Renal cortical epithelial cell (primary cell): ENCODE measurements at places on chromosomes 7 and 10.
A peak's percentile ranks its signal among the peaks of the same experiment; 100 is the strongest.

GRCh38 chr7:2604608-2605174 is 27.1 kb upstream of the TTYH3 start:
- no peak for DNase-seq

GRCh38 chr7:91609525-91609924 is 271.0 kb downstream of the MTERF1 start:
- no peak for DNase-seq

DNA sequence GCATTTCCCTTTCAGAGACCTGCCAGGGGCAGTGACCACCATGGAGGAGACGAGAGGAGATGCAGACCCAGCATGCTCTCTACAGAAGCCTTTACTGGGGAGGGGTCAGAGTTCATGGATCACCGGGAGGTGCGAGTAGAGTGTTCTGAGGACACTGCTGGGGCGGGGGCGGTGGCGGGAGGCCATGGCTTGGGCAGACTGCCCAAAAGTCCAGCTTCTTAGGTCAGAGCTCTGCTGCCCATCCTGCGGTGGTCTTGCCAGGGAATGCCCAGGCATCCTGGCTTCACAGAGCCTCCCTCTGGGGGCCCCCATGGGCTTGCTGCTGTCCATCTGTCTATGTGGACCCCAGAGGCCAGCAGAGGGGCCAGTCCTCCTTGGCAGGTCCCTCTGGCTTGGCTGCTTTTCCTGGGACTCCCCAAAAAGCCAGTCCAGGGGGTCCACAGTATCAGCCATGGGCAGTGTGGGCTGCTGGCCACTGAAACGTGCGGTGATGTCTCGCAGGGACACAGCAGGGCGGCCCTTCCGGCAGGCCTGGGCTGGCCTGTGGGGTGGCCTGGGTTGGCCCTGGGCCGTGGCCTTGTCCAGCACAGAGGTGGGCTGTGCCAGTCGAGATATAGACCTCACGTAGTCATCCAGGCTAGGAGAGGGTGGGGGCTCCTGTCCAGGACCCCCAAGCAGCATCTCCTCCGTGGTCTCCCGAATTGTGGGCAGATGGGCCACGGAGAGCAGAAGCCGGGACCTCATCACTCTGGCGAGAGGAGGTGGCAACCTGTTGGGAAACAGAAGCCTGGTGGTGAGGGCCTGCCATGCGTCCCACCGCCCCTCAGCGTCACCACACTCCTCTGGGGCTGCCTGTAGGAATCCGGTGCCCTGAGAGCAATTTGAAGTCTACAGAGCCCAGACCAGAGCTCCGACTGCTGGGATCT is 1.1 kb downstream of the DEPP1 start:
- DNase-seq, result no peak

DNA sequence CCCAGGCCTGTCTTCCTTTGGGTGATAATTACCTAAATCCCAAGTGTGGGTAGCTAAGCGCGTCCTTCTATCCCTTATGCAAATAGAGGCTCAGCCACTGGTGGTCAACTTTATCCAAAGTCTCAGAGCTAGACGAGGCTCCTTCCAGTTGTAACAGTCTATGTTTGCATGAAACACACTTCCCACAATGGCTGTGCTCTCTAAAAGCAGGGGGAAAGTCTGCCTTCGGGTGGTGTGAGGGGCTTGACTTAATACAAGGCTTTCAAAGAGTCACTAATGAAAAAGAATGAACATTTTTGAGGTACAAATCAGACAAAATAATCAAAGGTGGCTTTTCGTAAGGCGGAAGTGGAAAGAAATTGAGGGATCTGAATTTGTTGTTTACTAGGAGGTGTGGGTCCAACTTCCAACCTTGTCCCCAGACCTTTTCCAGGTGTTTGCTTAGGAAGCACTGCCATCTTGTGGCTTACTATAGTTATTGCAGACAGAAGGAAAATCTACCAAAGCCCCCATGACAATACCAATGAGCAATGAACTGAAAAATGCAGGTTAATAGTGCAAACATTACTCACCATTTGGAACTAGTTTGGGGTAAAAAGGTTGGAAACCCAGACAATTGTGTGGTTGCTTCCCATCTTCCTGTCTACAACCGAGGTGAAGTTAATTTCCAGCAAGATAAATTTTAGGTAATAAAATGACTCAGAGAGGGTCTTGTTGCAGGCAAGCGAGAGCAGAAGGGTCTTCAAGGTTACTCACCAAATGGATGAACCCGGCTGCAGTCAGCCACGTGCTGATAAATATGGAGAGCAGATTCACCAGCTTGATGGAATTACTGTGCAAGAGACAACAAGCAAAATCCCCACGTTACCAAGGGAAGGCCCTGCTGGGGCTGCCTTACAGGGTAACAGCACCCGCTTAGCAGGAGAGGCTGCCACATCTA is 525.7 kb downstream of the KCNMA1 start:
- peak; percentile 86 for DNase-seq

GRCh38 chr10:119550827-119551226 is 8.3 kb upstream of the RGS10 start:
- DNase-seq, result no peak

- DNase-seq, result no peak
Observed at GRCh38 chr7:98178321-98178720, 32.9 kb upstream of the BHLHA15 start.

GRCh38 chr7:2759736-2760097 is 71.7 kb downstream of the AMZ1 start:
- no peak for DNase-seq

DNA sequence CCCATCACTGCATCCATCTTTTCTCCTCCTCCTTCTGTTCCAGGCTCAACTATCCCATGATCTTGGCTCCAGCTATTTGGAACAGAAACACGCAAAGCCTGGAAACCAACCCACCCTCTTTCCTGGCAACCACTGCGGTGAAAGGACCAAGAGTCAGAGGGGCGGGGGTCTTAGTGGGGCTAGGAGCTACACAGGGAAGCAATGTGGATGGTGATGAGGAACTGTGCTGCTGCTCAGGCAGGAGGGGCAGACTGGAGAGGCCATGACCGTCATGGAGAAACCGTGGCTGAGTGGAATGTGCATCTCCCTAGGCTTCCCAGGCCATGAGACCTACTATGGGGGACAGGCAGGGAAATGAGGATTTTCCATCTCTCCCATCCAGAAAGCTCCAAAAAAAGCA is 25.6 kb downstream of the PLAC9 start:
- DNase-seq, result no peak

DNA sequence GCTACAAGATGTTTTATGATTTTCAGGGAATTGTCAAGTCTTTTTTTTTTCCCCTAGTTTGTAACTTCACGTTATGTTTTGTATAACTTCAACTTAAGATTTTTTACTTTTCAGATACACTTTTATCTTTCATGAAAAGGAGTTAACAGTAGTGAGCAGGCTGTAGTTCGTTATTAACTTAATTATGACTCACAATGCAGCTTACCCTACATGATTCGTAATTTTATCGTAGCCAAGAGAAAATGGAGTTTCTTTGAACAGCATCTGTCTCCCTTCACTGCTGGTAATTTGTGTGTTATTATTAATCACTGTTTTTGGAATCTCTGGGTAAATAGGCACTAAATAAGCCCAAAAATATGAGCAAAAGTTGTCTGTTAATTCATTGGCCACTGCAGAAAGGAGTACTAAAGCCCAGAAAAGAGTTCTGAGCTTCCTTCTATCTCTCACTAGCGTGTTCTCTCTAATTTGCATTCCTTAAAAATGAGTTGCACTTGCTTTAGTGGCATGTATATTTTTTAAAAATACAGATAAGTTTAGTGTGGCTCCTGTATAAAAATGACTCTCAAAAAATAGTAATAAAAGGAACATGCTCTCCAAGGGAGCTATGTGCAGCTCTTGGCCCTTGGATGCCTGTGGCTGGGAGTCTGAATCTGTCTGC is 36.1 kb downstream of the RALA start:
- peak; percentile 40 for DNase-seq

GRCh38 chr10:18501198-18501597 is 150.2 kb downstream of the NSUN6 start:
- peak; percentile 45 for DNase-seq

- no peak for DNase-seq
Observed at GRCh38 chr7:80767654-80768053, 129.2 kb downstream of the CD36 start.

DNA sequence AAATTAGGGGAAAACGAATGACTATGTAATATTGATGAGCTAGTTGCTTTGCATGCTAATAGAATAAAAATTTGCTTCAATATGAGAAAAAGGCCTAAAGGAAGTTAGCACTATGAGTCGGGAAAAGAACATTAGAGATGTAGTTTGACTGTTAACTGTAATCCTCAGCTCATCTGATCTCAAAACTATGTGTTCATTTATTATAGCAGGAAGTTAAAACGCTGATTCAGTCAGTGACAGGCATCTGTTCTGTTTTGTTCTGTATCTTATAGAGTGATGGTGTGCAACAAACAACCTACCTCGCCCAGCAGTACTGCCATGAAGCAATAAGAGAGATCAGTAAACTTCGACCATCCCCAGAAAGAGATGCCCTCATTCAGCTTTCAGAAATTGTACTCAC is 48.6 kb downstream of the PDSS1 start:
- no peak for DNase-seq

GRCh38 chr10:21694631-21695030 is 160.6 kb downstream of the MLLT10 start:
- no peak for DNase-seq

- DNase-seq, result peak; percentile 93
Observed at GRCh38 chr10:76086761-76087639, 655.6 kb downstream of the LRMDA start.

DNA sequence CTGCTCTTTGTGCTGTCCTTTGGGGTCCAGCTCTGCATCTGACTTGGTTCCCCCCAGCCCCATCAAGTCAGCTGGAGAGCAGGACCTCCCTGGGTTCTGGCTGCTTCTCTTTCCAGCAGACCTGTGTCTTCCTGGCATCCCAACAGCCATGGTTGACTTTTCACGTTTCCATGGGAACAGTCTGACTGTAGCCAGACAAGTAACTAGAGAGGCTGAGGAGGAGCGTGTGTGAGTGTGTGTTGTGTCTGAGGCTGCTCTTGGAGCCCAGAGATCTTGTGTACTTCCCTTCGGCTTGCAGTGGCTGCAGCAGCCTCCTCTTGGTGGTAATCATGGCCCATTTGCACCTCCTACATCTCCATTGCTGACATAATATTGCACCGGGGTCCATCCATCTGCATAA is 332.0 kb downstream of the RPS24 start:
- DNase-seq, result no peak

DNA sequence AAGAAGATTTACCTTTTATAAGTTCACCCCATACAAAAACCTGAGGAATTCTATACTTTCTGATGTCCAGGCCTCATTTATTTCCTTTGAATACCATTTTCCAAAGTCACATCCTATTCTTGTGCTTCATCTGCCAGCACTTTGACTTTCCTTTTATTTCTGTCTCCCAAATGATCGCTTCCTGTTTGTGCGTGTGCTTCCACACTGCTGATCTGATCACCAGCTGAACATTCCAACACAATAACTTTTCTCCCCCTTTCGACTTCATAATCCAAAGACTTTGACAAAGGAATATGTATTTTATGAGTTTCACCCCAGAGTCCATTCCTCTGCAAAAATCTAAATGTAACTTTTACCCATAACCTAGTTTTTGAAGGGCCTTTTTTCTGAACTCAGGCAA is 3.1 kb downstream of the ELAPOR2 start:
- no peak for DNase-seq

- DNase-seq, result no peak
Observed at GRCh38 chr7:909358-910329, 33.3 kb downstream of the GET4 start.

- DNase-seq, result no peak
Observed at GRCh38 chr7:132705146-132705545, 128.9 kb upstream of the PLXNA4 start.

DNA sequence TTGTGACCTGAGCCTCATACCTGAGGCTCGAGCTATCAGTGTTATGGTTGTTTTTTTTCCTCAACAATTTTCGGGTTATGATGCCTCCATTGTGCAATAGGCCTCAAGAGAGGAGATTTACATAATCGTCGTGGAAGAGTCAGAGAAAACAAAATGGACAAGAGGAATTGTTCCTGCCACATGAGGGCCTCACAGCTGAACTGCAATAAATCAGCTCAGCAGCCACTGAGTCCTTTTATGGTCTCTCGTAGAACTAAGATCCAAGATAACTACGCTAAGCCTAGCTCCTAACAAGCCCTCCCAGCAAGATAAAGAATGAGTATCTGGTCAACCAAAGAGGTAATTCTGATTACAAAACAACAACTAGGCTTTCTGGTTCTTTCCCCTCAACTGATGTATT is 336.8 kb downstream of the WDR11 start:
- peak; percentile 35 for DNase-seq

DNA sequence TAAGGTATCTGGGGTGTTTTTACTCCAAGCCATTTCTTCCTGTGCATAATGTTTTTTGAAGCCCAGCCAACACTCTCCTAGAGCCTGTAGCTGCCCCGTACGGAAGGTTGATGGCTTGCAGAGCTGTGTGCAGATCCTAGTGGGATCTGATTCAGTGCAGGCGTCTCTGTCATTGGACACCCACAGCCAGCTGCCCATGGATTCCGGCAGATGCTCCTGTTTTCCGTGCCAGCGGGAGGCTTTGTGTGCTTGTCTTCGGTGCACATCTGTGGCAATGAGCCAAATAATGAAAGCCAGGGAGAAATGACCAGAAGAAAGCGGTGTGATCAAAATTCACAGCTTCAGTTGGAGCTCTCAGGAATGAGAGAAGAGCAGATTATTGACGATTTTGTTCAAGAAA is 426.4 kb downstream of the TYW1 start:
- no peak for DNase-seq

GRCh38 chr7:47252675-47253074 is 329.2 kb downstream of the TNS3 start:
- no peak for DNase-seq

DNA sequence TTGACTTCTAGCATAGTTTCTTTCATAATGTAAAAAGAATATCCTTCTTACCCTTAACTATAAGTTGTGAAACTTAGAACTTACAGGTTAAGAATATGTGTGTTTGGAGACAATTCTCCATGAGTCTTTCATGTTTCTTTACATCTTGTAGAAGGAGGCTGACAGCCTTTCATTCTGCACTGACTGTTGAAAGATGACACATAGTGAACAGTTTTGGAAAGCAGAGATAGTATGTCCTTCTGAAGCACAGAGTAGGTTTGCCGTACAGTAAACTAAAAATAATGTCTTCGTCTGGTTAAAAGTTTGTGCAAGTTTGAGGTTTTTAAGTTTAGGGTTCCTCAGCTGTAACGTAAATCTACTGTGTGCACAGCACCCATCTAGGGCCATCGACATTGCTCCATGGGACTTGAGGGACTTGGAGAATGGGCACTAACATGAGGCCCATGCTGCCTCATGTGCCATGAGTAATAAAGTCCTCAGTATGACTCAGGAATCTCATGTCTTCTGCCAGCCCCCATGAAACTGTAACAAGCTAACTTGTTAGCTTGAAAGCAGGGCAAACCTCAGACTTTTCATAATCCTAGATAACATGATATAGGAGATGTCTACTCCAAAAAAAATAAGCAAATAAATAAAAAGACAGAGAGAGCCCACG is 24.5 kb upstream of the ELAPOR2 start:
- no peak for DNase-seq

DNA sequence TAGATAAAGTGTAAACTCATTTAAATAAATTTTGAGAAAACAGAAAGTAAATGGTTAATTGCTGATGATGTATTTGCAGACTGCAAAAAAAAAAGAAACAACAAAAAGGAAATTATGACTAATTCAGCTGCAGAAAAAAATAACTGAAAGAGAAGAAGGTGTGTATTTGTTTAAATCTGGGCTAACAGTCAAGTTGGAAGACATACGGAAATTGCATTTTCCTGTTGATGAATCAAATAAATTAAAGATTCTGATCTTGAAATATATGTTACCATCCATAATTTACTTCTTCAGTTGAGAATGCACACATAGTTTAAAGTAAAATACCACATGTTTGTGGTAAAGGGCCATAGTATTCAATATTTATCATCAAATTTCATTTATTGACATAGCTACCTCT is 19.3 kb upstream of the ING3 start:
- no peak for DNase-seq
